ENCODE measurements at places on chromosomes 4 and X. TPM values are rescaled to one million over a fixed set of nuclear protein-coding genes. Genes with fewer than 3 reads are reported as not detected.
A peak's percentile ranks its signal among the peaks of the same experiment; 100 is the strongest.

The SUPT20HL1 gene
- not detected for total RNA-seq

The VCX gene
- not detected for total RNA-seq

The MAGEA2 gene
- total RNA-seq, result not detected

The TRIM60 gene
- not detected for total RNA-seq

The IBSP gene
- not detected for total RNA-seq

The NDUFA1 gene
- 683 TPM for total RNA-seq

The CFAP99 gene
- total RNA-seq, result not detected

The GAGE12F gene
- total RNA-seq, result not detected

The NUDT6 gene
- 16.4 TPM for total RNA-seq

DNA sequence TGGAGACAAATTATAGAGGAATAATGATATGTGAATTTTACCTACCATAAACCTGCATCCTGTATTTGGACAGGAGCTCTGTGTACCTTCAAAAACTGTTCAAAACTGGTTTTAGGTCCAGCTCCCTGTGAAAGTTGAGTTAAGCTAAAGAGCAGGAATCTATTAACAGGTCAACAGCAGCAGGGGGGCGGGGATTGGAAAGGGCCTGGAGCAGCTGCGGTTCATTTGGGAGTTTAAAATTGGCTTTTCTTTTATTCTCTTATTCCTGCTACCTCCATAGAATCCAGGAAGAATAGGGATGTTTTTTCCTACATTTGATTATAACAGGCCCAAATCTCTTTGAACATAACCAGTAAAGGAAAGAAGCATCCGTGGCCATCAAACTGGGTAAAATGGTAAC lies 23.8 kb downstream of the SHROOM3 start:
- DNase-seq, result no peak

DNA sequence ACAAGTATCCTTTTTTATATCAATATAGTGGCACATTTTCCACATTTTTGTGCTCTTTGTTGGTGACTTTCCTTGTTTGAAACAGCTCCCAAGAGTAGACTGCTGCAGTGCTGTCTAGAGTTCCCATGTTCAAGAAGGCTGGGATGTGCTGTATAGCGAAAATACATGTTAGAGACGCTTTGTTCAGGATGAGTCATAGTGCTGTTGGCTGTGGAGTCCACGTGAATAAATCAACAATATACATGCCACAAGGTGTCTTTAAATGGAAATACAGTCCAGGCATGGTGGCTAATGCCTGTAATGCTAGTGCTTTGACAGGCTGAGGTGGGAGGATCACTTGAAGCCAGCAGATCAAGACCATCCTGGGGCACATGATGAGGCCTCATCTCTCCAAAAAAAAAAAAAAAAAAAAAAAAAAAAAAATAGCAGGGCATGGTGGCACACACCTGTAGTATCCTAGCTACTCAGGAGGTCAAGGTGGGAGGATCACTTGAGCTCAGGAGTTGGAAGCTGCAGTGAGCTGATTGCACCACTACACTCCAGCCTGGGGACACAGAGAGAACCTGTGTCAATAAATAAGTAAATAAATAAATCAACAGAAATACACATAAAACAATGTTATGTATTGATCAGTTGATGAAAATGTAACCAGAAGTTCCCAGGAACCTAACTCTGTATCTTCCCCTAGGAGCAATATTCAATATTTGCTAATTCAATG lies 256.8 kb upstream of the STS start:
- DNase-seq, result no peak

- no peak for DNase-seq
These were observed 220.3 kb downstream of the OR13H1 start for GRCh38 chrX:131764216-131764615.

DNA sequence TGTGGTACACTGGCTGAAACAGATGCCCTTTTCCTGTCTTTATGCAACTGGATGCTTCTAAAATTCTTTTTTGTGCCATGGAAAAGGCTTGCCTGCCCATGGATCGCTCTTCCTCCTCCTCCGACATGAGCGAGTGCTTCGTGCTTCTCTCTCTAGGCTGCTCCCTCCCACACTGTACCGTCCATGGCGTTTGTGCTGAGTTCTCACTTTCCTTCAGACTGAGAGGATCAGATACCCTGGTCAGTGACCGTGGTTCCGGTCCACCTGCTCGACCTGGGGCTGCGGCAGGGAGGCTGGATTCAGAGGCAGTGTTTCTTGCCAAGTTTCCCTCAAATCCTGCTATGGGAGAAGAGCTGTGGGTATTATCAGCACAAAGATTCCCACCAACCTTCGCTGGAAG lies 10.2 kb upstream of the CLDN24 start:
- DNase-seq, result no peak

GRCh38 chr4:114093221-114093715 lies 113.8 kb upstream of the ARSJ start:
- no peak for DNase-seq

- no peak for DNase-seq
These were observed 40.1 kb upstream of the EIF1AX start for GRCh38 chrX:20181598-20182329.

DNA sequence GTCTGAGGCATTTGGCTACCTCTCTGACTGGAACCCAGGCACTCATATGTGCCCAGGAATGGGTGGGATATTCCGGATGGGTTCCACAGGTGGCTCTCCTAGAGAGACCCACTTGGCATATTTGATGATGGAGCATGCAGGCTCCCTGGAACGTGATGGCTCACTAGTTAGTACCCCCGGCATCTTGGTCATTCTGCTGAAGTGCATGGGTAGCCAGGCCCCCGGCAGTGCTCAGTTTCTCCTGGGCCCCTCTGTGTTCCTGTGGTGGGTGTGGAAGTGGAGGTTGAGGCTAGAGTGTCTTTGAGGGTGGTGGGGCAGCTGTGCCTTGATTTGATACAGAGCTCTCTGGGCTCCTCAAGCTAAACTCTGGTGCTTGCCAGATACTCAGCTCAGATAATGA lies 29.4 kb downstream of the NBDY start:
- DNase-seq, result no peak

DNA sequence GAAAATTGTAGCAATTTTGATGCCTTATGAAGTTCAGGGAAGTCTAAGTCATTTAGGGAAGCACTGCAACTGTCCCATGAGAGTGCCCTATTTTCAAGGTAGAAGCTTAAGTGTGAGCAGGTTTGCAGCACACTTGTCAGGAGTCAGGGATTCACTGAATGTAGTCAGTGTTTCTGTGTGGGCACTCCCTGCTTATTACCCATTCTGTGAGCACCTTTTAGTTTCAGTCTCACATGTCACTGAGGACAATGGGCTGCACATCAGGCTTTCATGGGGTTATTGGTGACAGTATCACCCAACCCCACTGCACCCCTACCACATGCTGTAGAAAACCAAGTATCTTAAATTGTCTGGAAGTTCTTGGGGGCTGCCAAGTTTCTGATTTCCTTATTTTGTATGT lies 2.9 kb upstream of the CCNG2 start:
- no peak for DNase-seq

- peak; percentile 70 for DNase-seq
These were observed 96.8 kb upstream of the FAT1 start for GRCh38 chr4:186820391-186820891.

DNA sequence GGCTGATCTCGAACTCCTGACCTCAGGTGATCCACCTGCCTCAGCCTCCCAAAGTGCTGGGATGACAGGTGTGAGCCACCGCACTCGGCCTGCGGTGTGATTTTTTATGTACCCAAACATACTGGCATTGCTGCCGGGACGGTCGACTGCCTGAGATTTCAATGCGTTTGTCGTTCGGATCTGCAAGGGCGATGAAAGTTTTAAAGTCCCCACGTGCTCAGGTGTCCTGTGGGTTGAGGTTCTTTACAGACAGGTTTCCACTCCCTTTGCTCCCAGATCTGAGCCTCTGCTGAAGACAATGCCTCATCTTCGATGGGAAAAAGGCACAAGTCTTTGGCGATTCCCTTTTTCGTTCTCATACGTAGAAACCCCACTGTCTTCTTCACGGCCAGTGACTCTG lies 78.1 kb upstream of the SHOX start:
- DNase-seq, result no peak

GRCh38 chr4:53514509-53514908 lies 76.8 kb downstream of the LNX1 start:
- DNase-seq, result no peak

GRCh38 chr4:187183826-187184225 lies 460.2 kb upstream of the FAT1 start:
- DNase-seq, result no peak

DNA sequence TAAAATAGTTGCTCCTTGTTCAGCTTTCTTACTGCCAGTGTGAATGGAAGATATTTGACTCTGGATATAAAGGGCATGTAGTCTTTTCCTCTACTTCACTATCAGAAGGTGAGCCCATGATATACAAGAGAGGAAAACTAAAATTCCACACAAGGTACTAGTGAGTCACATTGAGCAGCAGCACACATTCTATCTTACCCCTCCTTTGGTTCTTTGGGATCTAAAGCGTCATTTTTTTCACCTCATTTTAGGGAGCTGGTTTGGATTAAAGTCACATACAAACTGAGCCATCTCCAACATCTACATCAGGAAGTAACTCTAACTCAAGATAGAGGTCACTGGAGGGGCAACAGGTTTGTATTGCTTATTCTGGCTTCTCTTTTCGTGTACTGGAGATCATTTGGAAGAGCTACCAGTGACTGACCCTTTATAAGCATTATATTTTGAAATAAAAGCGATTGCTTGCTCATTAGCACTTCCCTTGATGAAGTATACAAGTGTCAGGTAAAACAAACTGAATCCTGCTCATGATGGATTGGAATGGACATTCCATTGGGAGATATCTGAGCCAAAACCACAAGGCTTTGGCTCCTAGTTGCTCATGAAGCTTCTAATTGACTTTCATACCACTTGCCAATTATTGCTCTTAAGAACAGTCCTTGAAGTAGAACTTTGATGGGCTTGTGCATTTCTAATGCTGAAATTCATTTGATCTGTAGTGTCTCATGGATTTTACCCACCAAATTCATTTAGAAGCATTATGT lies 124.1 kb downstream of the SPCS3 start:
- no peak for DNase-seq

- no peak for DNase-seq
These were observed 230.9 kb upstream of the TEX13A start for GRCh38 chrX:105451401-105451800.

- no peak for DNase-seq
These were observed 988.7 kb downstream of the FAM133A start for GRCh38 chrX:94662689-94663088.

DNA sequence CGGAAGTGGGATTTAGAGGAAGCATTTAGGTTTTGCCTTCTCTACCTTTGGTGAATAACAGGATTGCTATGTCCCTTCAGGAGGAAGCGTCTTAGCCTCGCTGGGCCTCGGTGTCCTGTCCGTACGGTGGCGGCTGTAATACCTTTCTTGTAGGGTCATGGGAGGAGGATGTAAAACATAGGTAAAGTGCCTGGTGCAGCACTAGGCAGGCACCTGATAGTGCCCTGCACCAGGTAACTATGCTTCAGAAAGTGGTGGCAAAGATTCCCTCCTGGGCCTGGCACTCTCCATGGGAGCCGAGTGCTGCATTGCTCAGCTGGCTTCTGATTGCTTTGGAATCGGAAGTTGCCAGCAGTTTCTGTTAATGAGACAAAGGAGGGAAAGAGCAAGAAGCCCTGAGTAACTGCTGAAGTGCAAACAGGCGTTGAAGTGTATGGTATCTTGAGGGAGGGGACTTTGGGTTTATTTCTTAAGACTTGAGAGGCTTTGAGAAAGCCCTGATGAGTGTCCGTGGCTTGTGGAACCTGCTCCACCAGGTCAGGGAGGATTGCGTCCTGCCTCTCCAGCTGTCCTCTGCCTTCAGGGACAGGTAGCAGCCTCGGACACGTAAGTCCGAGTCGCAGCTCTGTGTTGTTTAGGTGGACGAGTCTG lies 45.8 kb downstream of the TBC1D14 start:
- no peak for DNase-seq

- DNase-seq, result no peak
These were observed 166.2 kb upstream of the FGF13 start for GRCh38 chrX:138877746-138878145.

DNA sequence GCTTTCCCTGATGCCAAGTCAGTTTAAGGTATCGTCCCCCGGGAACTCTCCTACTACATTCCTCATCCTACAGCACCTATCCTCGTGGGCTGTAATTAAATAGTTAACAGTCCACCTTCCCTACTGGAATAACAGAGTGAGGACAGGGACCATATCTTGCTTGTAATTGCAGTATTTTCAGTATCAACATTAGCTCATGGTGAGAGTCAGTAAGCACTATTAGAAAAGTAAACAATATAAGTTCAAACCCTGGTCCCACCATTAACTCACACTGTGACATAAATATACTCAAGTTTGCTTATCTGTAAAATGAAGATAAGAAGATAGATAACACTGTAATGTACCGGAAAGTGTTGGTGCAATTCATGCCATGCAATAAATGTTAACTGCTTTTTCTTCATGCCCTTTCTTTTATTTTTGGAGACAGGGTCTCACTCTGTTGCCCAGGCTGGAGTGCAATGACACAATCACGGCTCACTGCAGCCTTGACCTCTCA lies 61.3 kb downstream of the SH3RF1 start:
- no peak for DNase-seq

DNA sequence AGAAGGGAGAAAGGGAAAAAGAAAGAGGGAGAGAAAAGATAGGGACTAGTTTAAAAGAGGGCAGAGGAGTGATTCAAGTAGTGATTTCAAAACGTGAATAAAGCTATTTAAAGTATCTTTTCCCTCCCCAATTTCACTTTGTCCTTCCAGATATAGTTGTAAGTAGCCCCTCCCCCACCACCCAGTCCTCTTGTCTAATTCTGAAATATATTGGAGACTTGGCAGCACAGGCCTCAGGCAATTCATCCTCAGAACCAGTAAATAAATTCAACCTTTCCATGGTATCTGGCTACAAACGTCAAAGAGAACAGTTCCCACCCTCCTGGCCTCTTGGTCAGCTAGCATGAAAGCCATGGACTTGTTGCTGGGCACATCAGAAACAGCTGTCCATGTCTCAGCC lies 169.5 kb upstream of the SCML1 start:
- DNase-seq, result no peak

DNA sequence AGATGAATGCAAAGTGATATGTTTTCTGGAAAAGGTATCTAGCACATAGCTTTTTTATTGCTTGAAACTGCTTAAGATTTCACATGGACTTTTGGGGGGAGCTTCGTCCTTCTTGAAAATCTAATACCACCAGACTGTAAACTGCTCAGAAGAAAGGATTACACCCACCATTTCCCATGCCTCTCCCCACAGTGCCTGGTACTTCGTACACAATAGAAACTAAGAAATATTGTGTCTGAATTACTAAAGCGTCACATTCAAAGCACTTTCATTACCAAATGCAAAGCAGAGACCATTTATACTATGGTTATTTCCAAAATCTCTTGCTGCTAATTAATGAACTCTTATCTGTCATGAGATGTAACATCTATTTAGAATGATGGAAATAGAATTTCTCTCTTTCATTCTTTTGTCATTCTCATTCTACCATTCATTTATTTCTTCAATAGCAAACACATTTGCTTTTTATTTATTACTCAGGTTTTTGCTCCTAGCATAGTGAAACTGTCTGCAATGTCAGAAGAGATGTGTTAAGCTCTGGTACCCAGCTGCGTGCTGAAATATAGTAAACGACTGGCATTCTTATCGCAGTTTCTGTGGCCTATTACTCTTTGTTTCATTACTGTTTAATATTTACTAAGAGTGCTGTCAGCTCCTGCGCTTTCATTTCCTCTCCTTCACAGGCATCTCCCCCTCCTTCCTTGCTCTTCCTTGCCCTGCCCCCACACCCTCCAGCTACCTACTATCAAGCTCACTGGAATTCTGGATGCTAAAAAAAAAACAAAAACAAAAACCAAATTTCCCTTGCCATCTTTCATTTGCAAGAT lies 51.4 kb upstream of the RAPGEF2 start:
- no peak for DNase-seq
